NB4 (cell line): ENCODE measurements at places on chromosomes 2 and 18.

GRCh38 chr18:27797484-27797883 is 379.4 kb downstream of the CDH2 start:
- no peak for DNase-seq

DNA sequence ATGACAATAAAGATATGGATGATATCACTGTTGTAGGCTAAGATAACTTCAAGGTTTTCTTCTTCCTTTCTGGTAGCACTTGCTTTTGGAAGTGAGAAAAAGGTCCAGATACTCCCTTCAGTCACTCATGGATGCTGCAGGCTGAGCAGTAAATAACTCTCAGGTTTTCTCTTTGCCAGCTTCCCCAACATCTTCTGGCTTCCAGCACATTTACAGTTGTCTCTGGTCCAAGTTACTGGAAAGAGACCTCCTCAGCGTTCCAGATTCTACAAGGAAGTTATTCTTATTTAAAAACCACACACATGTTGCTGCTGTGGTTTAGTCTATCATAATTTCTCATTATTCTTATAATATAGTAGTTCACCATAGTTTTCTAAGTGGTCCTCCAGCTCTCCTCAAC is 383.4 kb downstream of the PLCL1 start:
- no peak for DNase-seq

GRCh38 chr2:97011977-97012569 is 25.7 kb upstream of the FAM178B start:
- DNase-seq, result peak; percentile 71

GRCh38 chr2:126970583-126970982 is 71.9 kb downstream of the TEX51 start:
- no peak for DNase-seq
